ENCODE measurements at places on chromosomes 2 and 18.

DNA sequence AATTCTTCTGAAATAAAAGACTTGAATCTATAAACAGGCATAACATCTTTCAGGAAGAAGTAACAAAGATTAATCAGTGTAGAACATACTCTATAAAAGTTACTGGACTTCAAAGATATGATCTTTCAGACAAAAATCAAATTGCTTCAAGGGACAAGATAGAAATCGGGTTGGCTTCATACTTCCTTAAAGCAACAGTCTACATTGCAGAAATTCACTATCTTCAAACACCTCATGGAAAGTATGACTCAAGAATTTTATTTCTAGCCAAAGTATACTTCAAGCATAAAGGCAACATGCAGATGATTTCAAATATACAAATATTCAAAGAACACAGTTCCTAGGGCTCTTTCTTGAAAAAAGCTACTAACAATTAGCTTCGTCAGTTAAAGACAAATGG lies 240.7 kb downstream of the SRBD1 start:
- DNase-seq, result no peak

GRCh38 chr2:10594011-10594410 lies 95.8 kb downstream of the NOL10 start:
- no peak for DNase-seq

DNA sequence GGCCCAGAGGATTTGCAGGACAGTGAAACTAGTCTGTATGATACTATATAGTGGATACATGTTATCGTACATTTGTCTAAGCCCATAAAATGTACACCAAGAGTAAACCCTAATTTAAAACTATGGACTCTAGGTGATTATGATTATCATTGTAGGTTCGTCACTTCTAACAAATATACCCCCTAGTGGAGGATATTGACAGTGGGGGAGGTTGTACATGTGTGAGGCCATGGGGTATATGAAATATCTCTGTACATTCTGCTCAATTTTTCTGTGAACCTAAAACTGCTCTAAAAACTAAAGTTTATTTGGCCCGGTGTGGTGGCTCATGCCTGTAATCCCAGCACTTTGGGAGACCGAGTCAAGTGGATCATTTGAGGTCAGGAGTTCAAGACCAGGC lies 81.2 kb upstream of the CAB39 start:
- no peak for DNase-seq

DNA sequence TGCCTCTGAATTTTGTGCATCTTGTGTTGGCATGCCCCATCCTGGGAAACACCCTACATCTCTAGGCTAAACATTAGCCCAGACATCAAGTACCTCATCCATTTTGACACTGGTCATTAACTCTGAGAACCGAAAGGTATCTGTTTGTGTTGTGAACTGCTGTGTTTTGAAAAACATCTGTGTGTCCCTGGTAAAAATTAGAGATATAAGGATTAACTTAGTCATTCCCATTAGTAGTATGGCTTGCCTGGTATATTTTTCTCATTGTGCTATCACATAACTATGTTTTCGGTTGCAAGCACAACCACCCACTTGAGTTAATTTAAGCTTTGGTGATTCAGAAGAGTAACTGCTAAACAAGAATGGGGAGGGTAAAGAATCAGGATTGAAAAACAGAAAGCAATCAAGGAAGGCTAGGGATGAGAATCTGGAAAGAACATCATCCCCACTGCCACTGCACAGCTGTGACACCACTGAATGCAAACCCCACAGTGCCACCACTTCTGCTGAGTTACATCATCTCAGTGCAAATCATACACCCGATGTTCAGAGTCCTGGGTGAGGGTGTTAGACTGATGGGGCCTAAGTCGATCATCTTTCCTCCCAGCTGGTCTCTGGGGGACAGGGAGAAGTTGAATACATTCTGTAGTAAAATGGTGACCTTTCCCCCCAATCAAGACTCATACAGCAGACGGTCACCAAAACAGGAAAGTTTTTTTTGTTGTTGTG lies 234.0 kb downstream of the EPHA4 start:
- no peak for DNase-seq

DNA sequence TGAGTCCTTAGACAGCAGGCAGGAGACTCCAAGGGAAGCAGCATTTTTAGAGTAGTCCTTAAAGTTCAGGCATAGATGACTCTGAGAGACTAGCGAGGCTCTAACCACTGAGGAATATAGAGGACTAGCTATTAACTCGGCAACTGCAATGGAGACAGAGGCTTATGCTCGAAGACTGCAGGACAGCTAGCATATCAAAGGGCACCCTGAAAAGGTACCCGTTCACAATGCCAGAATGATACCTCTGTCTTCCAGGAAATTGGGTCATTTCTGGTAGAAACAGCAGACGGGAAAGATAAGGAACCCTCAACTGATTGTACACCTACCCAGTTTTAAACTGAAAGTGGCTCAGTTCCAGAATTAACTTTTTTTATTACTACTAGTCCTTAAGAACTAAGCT lies 1204.0 kb upstream of the ZEB2 start:
- no peak for DNase-seq

- no peak for DNase-seq
Observed at GRCh38 chr2:195411219-195411687, 245.8 kb upstream of the SLC39A10 start.

DNA sequence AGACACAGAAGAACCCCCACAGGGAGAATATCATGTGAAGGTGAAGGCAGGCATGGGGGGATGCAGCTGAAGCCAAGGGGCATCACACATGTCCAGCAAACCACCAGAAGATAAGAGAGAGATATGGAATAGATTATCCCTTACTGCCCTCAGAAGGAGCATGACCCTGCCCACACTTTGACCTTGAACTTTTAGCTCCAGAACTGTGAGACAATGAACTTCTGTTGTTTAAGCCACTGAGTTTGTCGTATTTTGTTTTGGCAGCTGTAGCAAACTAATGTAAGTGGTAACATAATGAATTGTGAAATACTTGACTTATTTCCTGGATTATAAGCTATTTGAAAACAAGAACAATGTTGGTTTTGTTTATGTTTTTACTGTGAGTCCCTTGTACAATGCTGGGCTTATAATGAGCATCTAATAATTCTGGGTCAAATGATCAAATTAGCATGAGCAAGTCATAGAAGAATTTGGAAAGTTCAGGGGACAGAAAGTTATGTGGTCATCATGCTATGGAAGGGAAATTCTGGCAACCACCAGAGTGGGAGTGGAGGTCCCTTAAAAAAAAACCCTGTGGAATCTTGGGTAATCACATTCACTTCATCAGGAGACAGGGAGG lies 541.0 kb upstream of the KLHL29 start:
- no peak for DNase-seq

DNA sequence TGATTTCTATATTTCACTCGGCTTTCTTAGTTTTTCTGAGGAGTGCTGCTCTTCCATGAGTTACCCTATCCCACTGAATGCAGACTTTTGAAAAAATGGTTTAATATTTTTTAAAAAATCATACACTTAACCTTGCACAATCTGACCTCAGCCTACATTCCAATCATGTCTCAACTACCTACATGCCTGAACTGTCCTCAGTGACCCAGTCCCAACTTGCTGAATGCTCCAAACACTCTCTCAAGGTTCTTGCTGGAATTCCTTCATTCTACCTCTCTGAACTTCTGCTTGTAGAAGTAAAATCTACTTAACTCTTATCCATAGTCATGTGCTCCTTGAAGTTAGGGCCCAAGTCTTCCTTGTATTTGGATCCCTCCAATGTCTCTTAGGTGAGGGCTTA lies 181.6 kb downstream of the XIRP2 start:
- no peak for DNase-seq

GRCh38 chr2:182499706-182500470 lies 73.1 kb upstream of the PDE1A start:
- DNase-seq, result no peak

- no peak for DNase-seq
Observed at GRCh38 chr2:46486436-46486835, 7.1 kb downstream of the TMEM247 start.

DNA sequence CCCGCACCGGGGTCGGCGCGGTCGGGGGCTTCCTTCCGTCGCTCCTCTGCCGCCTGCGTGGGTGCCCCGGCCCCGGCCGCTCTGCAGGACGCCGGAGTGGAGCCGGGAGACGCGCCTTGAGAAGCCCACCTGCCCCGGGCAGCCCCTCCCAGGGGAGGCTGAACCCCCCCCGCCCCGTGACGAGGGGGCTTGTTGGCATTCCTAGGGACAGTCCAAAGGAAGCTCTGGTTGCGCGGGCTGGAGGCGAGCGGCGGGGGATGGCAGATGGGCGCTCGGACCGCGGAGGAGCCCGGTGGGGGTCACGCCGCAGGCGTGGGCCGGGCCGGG lies 133.5 kb upstream of the MGAT5 start:
- DNase-seq, result no peak

GRCh38 chr2:121284463-121285449 lies at the start of gene TFCP2L1:
TFCP2L1 (minus strand) TSS chr2:121285202; CDS start chr2:121285109, 93 bp downstream.
- DNase-seq, result peak; percentile 54

GRCh38 chr18:49640741-49641140 lies 78.9 kb downstream of the LIPG start:
- DNase-seq, result no peak

- no peak for DNase-seq
Observed at GRCh38 chr2:213157242-213157641, 5.8 kb upstream of the IKZF2 start.

GRCh38 chr18:11859282-11859830 lies 8.1 kb downstream of the CHMP1B start:
- DNase-seq, result no peak
